ENCODE measurements at places on chromosomes 13 and 19.

DNA sequence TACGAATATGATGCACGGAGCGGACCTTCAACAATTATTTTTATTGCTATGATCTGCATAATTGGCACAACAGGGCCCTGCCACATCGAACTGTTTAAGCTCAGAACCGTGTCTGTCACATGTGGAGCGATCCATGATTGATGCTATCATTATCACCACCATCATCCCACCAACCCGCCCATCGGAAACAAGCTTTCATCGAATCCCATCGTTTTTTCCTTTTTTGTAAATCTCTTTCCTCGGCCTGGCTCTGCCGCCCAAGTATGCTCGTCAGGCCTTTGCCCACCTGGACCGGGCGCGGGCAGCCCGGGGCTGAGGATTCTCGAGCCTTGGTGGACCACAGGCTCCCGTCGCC lies 533 bp upstream of the DCAF15 start:
- no peak for DNase-seq

GRCh38 chr19:45809643-45810159 lies 5.4 kb downstream of the RSPH6A start:
- DNase-seq, result no peak

GRCh38 chr19:14030997-14031718 lies 404 bp upstream of the IL27RA start:
- no peak for DNase-seq

- no peak for DNase-seq
These were observed 7.2 kb downstream of the ZNF552 start for GRCh38 chr19:57807541-57807940.

GRCh38 chr19:8648240-8648639 lies 17.8 kb downstream of the NFILZ start:
- DNase-seq, result no peak

DNA sequence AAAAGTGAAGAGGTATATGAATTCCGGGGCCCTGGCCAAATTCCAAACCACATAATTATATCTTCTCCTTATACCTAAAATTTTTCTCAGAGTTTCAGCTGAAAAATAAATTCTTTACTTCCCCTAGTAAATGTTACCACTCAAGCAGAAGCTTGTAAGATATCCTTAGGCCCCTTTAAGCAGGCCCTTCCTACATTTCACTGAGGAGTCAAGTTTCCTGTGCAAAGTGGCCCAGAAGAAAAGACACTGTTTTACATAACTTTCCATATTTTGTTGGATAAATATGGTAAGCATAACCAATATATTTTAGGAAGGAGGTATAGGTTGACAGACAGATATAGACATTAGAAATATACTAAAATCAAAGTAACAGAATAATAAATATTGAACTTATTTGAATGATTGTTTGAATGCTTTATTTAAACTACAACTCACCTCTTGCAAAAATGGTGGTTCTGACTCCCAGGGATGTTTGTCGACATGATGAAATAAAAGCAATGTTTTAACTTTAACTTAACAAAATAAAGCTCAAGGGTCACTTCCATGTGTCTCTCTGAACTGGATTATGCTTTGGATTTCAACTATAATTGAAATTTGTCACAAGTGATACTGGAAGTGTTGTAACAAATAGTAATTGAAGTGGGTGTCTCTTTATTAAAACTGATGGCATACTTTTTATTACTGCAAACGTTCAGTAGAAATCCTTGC lies 141.2 kb downstream of the SPRY2 start:
- no peak for DNase-seq

- no peak for DNase-seq
These were observed 2.0 kb downstream of the SLC8A2 start for GRCh38 chr19:47469719-47470118.

DNA sequence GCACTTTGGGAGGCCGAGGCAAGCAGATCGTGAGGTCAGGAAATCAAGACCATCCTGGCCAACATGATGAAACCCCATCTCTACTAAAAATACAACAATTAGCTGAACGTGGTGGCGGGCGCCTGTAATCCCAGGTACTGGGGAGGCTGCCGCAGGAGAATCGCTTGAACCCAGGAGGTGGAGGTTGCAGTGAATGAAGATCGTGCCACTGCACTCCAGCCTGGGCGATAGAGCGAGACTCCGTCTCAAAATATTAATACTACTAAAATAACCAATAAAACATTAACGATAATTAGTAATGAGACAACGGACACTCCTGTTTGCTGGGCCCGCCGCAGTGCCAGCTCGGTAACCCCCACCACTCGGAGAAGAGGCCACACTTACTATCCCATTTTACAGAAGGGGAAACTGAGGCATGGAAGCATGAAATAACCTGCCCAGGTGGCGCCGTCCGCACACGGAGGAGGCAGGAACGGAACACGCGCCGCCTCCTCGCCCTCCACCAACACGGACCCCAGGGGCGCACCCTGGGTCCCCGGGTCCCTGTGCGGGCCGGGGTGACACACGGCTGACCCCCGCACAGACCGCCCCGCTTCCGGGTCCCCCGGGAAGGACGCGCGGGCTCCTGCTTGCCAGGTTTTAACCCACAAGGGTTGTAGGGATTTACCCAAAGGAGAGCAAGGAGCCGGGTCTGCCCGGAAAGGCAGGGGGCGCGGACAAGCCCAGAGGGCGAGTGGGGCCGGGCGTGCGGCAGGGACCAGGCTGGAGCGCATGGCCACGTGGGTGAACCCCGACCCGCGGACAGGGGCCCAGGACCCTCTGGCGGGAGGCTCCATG lies 1.6 kb downstream of the R3HDM4 start:
- DNase-seq, result no peak

- DNase-seq, result peak; percentile 45
These were observed 11.6 kb upstream of the JUND start for GRCh38 chr19:18292810-18293641.

- no peak for DNase-seq
These were observed 94.0 kb downstream of the PCDH9 start for GRCh38 chr13:67136157-67136556.

DNA sequence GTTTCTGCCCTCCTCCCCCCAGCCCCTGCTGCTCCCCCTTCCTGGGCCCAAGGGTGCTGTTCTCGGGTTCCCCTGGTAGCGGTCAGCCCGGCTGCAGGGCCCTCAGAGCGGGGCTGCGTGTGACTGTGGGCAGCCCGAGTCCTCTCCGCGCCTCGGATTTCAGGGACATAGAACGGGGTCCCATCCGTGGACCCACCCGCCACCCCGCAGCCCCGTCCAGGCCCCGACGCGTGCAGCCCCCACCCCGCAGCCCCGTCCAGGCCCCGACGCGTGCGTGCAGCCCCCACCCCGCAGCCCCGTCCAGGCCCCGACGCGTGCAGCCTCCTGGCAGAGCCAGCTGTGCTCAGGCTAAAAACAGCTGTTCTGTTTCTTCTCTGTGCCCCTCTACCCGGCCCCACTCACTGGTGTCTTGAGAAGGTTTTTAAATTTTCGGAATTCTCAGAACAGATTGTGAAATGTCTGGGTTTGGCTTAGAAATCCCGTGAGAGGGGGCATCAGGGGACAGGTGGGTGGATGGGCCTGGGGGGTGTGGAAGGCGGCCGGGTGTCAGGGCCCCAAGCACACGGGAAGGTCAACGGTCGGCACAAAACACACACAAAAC lies 5.5 kb upstream of the PRTN3 start:
- DNase-seq, result no peak

DNA sequence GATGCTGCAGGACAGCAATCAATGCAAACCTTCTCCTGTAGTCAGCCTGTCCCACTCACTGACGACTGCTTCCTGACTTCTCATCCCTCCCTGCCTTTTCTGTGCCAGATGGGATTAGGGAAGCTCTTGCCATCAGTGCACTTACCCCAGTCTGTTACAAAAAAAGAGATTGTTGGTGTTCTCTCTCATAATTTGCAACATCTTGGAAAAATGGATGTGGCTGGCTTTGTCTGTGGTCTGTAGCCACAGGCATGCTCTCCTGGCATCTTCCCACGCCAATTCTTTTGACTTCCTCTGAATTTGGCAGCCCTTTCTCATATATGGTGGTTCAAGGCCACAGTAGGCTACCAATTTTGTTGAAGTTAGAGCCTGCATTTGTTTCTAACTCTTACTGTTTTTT lies 11.6 kb upstream of the HTR2A start:
- DNase-seq, result no peak

DNA sequence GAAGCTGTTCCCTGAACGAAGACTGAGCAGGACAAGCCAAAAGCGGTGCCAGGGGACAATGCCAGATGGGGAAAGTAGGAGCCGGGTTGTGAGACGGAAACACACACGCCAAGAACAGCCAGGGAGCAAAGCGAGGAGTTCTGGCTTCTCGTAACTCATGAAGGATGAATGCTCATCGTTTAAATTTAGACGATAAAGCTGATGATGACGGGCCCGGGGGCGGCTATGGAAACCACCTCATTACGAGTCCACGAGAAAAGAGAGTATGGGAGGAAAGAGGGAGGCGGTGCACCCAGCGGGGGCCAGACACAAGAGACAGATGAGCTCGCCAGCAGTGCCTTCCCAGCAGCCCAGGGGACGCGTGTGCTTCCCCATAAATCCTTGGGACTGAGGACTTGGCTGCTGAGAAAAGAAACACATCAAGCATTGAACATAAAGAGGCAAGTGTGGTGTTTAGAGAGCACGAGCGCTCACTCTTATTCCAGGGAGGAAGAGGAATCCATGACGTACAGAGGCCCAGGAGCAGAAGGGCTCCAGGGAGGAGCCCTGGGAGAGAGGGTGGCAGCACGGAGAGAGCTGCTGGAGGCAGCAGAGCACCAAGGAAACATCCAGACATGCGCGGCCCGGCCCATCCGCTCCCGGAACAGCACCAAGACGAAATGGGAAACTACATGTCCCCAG lies 70.7 kb downstream of the EPS15L1 start:
- peak; percentile 46 for DNase-seq

DNA sequence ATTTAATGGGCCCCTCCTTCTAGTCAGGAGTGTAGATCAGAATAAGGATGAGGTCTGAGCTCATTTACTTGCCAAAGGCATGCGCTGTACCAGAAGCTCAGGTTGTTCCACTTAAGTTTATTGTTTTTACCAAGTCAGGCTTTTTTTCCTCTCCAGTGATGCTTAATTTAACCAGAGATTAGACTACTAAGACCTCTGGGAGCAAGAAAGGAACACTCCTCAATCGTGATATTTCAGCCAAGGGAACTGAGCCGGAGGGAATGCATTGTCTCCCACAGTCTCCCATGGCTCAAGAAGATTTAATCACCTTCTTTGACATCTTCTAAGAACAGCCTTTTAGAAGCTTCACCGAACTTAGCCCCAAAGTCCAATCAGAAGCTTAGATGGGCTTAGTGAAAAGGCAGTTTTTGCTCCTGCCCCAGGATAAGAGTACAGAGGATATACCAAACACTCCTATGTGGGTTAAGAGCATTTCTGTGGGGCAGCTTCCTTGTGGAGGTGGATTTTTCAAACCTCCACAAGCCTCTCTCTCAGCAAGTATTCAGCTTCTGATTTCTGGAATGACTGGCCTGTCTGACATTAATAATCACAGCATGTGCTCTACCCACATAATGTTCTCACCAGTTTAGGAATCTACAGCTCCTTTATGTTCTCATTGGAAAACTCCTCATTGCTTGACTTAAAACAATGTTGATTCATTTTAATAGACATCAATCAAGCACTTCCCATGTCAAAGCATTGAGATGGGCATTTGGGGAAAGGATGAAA lies 322.7 kb downstream of the SUCLA2 start:
- no peak for DNase-seq
